ENCODE measurements at places on chromosomes 7 and 10. TPM values are rescaled to one million over a fixed set of nuclear protein-coding genes. Genes with fewer than 3 reads are reported as not detected.

- DNase-seq = no peak
These were observed 112.2 kb upstream of the GALNT17 start for GRCh38 chr7:71019706-71020105.

The CYP2C8 gene
- 2.5 TPM for total RNA-seq

The GAD2 gene
- not detected for total RNA-seq

The OIT3 gene
- 0.09 TPM for total RNA-seq

- no peak for DNase-seq
These were observed 266.9 kb downstream of the TNS3 start for GRCh38 chr7:47314728-47315607.

GRCh38 chr7:35701287-35701900, 6.5 kb upstream of the HERPUD2 start:
- no peak for DNase-seq

DNA sequence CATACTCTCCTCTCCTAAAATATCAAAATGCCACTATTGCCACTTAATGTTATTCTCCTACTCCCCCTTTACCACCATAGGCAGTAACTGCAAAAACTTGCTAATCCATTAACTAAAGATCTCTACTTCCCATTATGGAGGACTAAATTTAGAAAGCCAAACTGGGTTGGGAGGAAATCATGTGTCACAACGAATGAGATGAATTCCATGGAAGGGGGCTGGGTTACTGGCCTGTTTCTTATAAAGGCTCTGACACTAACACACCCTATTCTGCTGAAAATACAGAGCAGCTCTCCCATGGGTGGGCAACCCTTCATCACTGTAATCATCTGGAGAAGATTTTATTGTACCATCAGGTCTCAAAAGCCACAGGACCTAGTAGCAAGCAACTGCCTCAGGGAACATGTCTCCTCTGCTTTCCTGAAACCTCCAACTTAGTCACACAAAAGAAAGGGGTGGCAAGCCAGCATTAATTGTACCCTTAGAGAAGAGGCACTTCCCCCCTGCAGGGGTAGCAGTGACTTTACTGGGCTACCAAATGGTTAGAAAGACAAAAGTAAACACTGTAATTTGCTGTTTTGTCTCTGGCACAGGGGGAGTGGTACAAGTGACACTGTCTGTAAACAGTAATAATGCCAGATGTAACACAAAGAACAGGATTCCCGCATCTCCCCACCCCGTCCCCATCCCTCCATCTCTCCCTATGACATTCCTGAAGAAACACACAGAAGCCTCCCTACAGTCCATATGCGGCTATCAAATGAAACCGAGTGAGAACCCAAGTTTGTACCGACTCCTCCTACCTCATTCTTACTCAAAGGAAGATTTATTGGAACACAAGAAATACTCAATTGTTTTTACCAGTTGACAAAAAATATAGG, 81.6 kb downstream of the ARMH3 start:
- no peak for DNase-seq
